WTC11 (cell line): ENCODE measurements at places on chromosomes 7 and 10.
A peak's percentile ranks its signal among the peaks of the same experiment; 100 is the strongest.

GRCh38 chr7:31373337-31374289 is 33.1 kb upstream of the NEUROD6 start:
- DNase-seq = peak; percentile 74

DNA sequence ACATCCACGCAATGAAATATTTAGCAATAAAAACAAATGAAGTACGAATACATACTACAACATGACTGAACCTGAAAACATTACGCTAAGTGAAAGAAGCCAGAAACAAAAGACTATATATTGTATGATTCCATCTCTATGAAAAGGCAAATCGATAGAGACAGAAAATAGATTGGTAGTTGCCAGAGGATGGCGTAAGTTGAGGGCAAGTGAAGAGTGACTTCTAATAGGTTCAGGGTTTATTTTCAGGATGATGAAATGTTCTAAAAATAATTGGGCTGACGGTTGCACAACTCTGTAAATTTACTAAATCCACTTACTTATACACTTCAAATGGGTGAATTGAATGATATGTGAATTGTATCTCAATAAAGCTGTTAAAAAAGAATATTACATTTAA is 39.5 kb upstream of the TECTB start:
- DNase-seq = no peak

DNA sequence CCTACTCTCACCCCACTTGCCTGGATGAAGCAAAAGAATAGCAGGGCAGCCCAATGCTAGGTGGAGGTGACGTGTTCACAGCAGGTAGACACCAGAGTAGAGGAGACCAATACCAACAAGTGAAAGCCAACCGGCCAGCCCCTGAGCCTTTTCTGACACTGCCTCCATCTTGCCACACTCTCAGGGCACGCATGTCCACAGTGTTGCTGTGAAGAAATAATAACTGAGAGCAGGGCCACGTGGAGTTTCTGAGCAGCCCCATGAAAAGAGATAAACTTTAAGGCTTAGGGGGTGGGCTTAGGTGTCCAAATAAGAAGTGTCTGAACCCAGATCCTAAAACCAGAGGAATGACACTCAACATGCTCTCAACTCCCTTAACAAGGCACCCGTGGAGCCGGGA is 9.0 kb upstream of the TMEM273 start:
- no peak for DNase-seq

GRCh38 chr7:125506331-125506730 is 576.7 kb upstream of the POT1 start:
- peak; percentile 23 for DNase-seq

DNA sequence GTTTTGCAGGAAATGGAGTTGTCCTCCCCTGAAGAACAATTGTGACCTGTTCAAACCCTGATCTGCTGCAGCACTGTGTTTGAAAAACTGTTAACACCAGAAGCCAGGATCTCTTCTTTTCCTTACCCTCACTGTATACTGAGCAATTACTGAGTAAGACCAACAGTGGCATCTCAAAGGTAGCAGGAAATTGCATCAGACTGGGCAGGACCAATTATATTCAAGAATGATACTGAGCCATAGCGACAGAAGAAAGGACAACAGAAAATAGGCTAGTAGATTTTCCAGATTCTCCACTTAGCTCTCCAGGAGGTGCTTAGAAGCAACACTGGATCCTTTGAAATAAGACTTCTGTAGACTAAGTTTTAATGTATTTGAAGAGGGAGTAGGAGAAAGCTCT is 57.4 kb upstream of the INHBA start:
- DNase-seq = no peak

GRCh38 chr10:88886557-88886956 is 6.5 kb downstream of the STAMBPL1 start:
- DNase-seq = no peak

DNA sequence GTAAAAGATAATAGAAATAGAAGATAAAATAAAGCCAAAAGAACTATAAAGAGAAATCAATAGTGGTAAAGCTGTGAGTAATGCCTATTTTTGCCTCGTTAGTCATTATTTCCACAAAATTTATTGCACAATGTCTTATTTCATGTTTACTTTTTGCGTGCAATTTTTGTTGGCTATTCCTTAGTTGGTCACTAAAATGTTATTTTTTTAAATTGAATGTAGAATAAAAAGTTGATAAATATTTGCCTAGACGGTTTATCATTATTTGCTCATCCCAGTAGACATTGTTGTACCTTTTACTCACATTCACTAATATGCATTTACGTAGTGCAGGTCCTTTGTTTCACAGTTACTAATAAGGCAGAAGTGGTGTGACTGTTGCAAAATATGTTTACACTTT is 227.8 kb upstream of the BMPER start:
- no peak for DNase-seq

DNA sequence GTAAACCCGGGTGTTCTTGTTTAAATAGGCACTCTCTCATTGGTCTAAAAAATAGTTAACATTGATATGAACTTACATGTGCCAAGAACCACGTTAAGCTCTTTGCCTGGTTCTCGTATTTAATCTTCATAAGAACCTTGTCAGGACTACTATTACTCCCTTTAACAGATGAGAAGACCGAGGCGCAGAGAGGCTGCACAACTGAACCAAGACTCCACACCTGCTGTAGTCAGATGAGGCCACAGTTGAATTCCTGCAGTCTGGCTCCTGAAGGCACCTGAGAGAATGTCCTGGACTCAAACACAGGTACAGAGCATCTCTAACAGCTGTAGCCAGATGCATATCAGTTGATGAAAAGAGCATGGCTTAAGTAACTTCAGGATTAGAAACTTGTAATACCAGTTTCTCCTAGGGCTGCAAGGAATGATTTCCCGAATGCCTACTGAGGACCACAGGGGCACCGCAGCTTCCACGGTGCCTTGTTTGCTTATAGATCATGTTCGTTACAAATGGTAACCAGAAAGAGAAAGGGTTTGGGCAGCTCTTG is 9.5 kb downstream of the DDC start:
- no peak for DNase-seq

GRCh38 chr10:49742683-49743463 is 19.2 kb downstream of the OGDHL start:
- no peak for DNase-seq

DNA sequence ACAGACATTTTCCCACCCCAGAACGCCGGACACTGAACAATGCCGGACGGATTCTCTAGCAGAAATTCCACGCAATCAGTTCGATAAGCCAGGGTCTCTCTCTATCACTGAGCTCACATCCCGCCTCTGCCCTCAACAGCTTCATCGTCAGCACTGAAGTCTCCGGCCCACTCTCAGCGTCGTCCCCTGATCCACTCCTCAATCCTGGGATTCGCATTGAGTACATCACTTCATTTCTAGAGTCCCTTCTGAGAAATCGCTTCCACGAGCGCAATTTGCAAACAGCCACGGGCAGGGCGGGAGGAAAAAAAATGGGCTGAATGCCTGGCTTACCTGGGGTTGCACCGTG is 365 bp downstream of the YME1L1 start:
- no peak for DNase-seq

DNA sequence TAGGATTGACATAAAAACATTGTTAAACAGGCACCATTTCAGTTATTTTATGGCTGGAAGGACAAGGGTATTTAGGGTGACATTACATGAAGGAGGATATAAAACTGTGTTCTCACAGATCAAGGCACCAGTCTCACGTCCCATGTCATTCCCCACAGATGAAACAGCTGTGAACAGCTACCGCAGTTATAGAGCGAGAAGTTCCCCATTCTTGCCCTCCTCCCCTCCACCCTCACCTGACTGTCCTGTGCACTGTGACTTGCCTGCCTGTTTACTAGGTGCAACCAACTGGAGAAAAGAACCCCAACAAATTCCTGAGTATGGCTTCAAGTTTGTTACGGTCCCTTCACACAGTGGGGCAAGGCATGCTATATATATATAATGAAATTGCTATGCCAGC is 141.6 kb downstream of the SND1 start:
- no peak for DNase-seq

DNA sequence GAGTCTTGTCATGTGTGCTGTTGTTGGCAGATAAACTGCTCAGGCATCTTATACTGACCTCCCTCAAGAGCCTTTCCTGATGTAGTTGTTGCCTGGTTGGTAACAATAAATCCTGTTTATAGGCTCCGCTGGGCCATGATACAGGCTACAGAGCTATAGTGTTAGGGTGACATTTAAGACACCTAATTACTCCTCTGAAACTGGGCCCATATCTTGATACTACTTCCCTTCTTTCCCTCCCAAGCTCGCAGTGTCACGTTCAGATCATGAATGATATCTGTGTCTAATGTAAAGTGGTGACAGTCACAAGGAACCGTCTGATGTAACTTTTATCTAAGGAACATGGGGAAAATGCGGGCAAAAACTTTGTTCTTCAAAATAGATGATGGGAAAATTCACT is 35.4 kb downstream of the CROT start:
- no peak for DNase-seq

DNA sequence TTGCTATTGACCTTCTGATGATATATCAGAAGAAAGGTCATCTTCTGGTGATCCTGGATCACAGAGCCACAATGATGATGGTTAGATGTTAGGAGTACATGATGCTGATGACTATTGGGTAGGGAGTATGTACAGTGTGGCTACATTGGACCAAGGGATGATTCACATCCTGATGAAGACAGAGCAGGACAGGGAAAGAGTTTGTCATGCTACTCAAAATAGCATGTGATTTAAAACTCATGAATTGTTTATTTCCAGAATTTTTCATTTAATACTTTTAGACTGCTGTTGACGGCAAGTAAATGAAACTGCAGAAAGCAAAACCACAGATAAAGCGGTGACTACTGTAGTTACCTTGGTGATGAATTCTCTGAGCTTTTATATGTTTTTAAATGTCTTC is 397.3 kb downstream of the PPP1R3A start:
- no peak for DNase-seq

- no peak for DNase-seq
Measured at GRCh38 chr7:13839063-13839462, 150.4 kb downstream of the ETV1 start.

- DNase-seq = no peak
Measured at GRCh38 chr10:10819206-10819856, 198.3 kb upstream of the CELF2 start.

GRCh38 chr10:119315128-119316001 is 108.0 kb downstream of the GRK5 start:
- DNase-seq = no peak

- no peak for DNase-seq
Measured at GRCh38 chr10:44471410-44471809, 86.5 kb upstream of the CXCL12 start.

GRCh38 chr10:80315391-80315790 is 25.9 kb upstream of the MAT1A start:
- DNase-seq = no peak

DNA sequence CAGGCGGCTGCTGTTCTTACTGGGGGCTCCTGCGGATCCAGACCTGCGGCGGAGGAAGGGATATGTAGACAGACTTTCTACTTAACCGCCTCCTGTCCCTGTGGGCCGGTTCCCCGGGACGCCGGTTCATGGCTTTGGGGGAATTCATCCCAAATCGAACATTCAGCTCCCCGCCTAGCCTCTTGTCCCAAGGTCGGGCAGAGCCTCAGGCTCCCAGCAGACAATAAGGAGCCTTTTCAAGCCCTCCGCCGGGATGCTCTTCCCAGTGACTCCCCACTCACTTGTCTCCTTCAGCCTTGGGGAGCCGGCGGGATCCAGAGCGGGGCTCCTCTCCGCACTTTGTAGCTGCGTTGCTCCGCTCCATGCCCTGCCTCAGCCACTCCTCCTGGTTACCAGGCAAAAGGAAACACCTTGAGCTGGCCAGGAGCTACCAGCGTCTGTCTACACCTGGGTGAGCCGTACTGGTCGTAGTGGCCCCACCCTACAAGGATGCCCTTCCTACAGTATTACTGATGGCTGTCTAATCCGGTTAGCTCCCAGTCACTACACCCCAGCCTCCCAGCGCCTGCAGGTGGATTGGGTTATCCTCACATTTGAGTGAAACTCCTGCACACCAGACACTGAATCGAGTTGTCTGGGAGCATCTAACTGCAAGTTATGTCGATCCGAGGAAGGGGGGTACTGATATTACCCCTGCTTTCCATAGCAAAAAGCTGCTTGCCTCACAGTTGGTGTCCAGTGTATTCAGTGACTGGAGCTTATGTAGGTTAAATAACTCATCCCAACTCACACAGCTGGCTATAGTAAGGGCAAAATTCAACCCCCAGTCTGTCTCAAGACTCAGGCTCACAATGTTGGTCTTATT is at the start of gene C10orf95:
Gene C10orf95 (minus strand): TSS at position 439 of the 865 bp plus-strand sequence. CDS start 450 bp downstream, outside the sequence.
- peak; percentile 36 for DNase-seq

- no peak for DNase-seq
Measured at GRCh38 chr7:74455291-74455804, 1.6 kb downstream of the GTF2IRD1 start.

GRCh38 chr7:34886856-34887255 is 150.4 kb downstream of the DPY19L1 start:
- DNase-seq = no peak

DNA sequence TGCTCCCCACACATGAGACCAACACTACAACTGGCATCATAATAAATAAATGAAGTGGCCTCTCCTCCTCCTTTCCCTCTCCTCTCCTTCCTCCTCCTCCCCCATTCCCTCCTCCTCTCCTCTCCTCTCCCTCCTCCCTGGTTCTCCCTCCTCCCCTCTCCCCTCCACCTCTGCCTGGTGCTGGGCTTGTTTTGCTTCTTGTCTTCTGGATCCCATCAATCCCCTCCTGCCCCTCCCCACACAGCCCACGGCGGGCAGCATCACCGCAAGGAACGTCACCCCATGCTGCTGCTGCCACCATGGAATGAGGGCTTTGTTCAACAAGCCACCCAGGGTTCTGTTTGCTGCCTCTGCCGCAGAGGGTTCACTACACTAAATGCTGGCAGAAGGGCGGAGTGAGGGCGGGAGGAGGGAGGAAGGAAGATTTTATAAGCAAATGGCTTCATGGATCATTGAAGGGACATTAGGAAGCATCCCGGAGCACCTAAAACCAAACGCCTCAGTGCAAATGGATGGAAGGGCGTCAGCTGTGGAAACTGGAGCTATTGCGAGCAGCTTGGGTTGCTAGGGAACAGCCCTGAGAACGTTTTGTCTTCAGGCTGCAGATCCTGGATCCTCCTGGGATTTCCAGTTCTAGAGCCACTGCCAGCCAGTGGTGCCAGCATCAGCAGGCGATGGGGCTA is 379.7 kb upstream of the ZMIZ1 start:
- DNase-seq = no peak

DNA sequence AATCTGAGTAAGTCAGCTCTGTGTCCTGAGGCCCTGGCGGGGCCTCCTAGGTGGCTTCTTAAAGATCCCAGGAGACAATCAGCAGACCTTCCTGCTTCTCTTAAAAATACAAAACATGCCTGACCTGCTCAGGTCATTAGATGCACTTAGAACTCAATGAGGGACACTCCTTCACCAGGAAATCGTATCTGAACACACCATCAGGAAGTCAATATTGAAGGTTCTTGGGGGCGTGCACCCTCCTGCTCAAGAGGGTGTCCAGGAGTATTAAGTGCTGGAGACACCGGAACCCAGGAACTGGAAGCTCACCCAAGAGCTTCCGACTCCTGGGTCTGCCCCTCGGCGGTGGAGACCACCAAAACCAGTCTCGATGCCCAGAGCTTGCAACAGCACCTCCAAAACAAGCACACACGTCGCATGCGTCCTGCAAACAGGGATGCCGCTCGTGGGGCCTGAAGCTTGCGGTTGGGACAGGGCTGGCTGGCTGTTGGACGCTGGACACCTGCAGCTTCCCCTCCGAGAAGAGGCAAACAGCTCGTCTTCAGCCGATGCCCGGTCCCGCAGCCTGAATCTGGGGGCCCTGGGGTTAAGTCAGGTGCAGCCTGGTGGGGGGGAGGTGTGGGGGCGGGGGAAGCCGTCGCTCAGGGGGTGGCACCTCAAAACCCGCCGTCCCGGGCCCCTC is 803 bp downstream of the RAPGEF5 start:
- peak; percentile 31 for DNase-seq
